NCI-H2029 (cell line): ENCODE measurements at places on chromosomes 4 and X.

DNA sequence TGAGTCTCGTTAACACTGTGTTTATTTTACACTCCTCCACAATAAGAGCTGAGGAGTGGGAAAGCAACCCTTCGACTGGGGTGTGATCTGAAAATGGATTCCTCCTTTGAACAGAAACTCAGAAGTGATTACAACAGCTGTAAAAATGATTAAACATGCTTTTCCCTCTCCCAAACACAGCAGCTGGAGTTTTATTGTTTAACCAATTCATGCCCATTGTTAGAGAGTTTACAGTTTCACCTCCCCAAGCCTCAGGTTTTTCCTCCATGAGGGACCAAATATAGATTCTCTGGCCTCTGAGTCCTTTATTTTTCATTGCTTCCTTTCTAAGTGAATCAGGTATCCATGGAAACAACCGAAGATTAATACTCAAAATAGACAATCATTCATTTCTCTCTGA, 263.0 kb upstream of the TAPT1 start:
- DNase-seq, result no peak

DNA sequence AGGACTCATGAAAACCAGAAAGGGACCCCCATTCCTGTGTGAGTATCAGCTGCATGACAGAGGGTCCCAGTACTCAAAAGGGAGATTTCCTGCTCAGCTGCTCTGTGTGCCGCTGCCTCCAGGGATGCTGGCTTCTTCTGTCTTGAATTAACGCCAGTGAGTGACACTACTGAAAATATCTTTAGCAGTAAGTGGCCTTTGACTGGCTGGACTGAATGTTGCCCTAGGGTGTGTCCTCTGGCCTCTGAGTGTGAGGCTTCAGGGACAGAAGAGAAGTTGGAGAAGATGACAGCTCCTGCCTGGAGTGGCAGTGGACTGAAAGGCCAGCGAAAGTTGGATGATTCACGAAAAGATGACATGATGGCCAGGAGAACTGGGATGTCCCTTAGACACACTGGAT, 95.4 kb downstream of the LIMCH1 start:
- DNase-seq, result no peak

GRCh38 chr4:141636771-141637460, 533 bp downstream of the IL15 start:
- peak; percentile 28 for DNase-seq

DNA sequence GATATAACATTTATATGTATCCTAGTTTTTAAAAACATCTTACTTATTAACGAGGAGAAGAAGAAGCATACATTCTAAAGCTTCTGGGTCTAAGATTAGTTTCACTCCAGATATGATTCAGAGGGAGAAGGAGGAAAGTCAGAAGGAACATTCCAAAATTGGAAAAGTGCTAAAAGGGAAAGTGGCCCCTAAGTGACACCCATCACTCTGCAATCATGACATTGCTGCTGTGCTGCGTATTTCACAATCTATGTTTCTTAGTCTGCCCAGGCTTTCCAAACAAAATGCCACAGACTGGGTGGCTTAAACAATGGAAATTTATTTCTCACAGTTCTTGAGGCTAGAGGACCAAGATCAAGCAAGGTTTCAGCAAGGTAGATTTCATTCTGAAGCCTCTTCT, 72.5 kb upstream of the ATOH1 start:
- no peak for DNase-seq

DNA sequence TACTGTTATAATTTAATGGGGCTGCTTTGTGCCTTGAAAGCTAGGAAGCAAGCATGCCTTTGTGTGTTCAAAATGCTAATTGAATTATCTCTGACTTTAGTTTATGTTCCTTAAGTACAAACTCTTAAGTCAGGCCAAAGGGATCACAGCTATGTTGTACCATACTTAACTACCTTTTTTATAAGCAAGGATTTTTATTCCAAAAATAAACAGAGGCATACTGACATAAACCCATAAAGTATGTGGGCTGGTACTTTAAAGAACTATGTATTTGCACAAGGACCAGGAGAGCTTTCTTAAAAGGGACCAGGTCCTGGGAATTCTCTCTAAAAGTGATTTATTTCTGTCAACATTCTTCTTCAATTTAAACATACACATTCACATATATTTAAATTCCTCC, 57.8 kb upstream of the HCCS start:
- DNase-seq, result no peak

DNA sequence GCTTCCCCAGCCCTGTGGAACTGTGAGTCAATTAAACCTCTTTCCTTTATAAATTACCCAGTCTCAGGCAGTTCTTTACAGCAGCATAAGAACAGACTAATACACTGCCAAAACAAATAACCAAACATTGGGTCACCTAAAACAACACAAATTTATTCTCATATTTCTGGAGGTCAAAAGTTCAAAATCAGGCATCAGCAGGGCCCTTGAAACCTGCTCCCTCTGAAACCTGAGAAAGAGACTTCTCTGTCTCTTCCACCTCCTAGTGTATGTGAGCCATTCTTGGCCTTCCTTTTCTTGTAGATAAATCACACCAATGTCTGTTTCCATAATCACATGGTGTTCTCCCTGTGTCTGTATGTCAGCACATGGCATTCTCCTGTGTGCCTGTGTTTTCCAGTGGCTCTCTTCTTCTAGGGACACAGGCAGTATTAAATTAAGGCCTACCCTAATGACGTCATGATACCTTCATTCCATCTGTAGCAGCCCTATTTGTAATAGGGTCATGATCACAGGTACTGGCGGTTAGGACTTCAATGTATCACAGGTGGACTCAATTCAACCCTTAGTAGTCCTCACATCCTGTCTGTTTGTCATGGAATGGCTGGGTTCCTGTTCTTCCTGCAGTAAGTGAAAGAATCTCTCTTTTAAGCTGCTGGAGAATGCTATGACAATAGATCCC, 147.3 kb upstream of the CLNK start:
- DNase-seq, result no peak

GRCh38 chrX:69137371-69138117, 27.7 kb downstream of the PJA1 start:
- DNase-seq, result no peak

DNA sequence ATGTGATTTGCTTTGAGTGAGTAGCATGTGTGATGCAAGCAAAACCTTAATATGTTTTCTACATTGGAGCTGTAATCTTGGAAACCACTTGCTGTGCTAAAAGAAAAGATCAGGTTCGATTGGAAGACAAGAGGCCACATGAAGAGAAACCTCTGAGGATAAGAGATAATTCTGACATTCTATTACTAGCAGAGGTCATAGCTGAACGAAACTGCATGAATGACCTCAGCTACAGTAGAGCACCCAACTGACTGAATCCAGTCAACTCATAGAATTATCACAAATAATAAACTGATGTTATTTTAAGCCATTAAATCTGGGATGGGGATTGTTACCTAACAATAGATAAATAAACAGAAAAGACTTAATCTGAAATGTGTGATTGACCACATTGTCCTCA, 147.1 kb downstream of the CAMK2D start:
- DNase-seq, result no peak

- no peak for DNase-seq
Measured at GRCh38 chr4:149985981-149986380, 92.3 kb upstream of the DCLK2 start.

DNA sequence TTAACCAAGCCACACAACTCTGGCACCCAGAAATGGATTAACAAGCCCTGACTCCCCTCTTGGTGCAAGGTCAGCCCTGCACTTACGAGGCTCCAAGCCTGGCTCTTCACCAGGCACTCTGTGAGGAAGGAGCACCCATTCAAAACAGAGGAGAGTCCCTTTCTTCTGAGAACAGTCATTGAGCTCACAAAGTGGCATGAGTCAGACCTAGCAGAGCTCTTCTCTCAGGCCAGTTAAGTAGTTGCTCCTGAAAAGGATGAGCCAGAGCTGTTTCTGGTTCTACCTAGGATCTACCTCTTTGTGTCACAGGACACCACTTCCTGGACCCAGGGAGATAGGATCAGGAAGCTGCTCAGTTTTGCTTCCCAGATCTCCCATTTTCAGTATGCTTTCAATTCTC, 48.2 kb downstream of the EVC2 start:
- no peak for DNase-seq

GRCh38 chr4:8090744-8091301, 67.8 kb downstream of the ABLIM2 start:
- DNase-seq, result no peak

DNA sequence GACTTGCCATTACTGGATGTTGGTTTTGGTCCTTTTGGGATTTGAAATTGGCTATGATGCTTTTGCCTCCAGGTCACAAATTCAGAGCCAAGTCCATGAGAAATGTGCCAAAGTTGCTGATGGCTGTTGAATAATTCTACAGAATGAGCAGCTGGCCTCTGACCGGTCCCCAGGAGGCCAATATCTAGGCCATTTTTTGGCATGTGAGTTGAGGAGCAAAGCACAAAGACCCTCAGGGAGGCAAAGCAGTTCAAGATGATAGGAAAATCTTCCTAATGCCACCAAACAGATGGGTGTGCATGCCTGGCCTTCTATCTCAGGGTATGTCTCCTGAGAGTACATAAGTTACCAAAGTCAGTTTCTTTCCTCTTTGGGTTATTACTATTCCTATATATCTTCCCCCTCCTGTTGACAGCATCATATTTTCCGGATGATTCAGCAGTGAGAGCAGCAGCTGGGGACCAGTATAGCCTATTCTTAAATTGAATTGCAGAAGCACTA, 44.4 kb downstream of the SEL1L3 start:
- no peak for DNase-seq

- DNase-seq, result no peak
Measured at GRCh38 chr4:12203945-12204344, 775.3 kb upstream of the HS3ST1 start.

DNA sequence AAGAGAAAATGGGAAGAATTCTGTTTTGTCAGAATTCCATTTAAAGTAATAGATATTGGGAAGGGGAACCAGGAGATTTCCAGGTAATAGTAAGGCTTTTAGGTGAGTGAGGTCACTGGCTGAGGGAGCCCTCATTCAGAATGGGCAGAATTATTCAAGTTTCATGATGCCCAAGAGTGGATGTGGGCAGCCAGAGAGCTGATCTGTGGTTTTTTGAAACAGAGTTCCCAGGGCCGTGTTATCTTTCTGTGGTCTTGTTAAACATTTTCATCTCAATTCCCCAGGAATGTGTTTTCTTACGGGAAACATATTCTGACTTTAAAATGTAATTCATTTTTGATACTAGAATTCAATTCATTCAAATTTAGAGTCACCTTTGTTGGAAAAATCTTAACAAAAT, 182.0 kb upstream of the AADAT start:
- DNase-seq, result no peak
